ENCODE measurements at places on chromosomes 16 and 17.

GRCh38 chr16:79098907-79099306 is 501.6 kb downstream of the MAF start:
- no peak for DNase-seq

- DNase-seq: no peak
Measured at GRCh38 chr16:71923941-71924690, 28.8 kb downstream of the IST1 start.

DNA sequence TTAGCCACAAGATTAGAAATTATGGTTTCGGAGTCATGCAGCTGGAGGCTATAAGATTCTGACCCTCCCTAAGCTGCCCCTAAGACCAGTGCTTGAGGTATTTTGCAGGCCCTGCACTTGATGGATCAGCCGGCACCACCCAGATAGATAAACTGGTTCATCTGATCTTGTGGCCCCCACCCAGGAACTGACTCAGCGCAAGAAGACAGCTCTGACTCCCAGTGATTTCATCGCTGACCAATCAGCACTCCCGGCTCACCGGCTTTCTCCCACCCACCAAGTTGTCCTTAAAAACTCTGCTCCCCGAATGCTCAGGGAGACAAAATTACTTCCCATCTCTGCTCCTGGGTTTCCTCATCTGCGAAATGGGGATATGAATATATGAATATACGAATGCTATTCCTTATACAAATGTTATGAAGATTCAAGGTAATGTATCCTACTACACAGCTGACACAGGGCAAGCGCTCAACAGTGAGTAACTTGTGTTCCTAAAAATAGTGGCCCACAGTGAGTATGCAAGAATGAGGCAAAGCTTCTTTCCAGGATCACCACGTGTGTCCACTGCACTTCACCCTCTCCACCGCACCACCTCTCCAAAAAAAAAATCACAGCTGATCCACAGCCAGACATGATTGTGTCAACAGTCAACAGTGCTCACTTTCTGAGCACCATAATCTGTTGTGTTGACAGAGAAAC is 33.3 kb upstream of the C16orf82 start:
- no peak for DNase-seq

DNA sequence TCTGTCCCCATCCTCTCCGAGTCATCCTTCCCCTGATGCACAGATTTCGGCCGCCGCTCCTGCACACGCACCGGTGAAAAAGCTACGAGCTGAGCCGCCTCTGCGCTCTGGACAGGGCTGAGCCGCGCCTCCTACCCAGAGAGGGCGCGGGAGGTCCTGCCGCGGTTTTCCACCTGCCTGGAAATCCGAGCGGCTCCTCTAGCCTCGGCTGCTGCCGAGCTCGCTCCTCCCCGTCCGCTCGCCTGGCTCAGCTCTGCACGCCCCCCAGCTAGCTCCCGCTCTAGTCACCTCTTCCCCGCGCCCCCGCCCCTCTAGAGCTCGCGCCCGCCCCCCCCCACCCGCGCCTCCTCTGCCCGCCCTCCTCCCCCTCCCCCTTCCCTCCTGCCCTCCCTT is 198 bp upstream of the SHISA9 start:
- DNase-seq: no peak

DNA sequence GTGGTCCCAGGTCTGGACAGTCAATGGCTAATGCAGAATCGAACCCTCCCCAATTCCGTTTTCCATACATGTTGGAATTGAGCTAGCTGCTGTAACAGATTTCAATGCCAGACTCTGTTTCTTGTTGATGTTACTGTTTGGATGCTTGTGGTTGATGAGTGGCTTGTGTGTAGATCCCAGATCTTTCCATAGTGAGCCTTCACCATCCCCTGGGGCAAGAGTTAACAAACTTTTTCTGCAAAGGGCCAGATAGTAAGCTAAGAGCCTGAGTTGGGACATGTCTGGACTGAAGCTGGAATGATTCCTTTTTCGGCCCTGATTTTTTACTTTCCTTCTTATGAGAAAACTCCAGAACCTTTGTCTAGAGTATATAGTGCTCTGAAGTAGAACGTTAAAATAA is 296.3 kb downstream of the CPPED1 start:
- DNase-seq: no peak

- DNase-seq: no peak
Measured at GRCh38 chr17:82108038-82108437, 10.0 kb upstream of the FASN start.

- DNase-seq: no peak
Measured at GRCh38 chr17:80396157-80397033, 18.6 kb upstream of the ENDOV start.

GRCh38 chr17:8631554-8631877 is 991 bp upstream of the MYH10 start:
- DNase-seq: no peak

GRCh38 chr16:35146031-35146710 is 1686.8 kb downstream of the TP53TG3F start:
- DNase-seq: no peak

- no peak for DNase-seq
Measured at GRCh38 chr16:2150418-2151187, 2.2 kb downstream of the RAB26 start.

DNA sequence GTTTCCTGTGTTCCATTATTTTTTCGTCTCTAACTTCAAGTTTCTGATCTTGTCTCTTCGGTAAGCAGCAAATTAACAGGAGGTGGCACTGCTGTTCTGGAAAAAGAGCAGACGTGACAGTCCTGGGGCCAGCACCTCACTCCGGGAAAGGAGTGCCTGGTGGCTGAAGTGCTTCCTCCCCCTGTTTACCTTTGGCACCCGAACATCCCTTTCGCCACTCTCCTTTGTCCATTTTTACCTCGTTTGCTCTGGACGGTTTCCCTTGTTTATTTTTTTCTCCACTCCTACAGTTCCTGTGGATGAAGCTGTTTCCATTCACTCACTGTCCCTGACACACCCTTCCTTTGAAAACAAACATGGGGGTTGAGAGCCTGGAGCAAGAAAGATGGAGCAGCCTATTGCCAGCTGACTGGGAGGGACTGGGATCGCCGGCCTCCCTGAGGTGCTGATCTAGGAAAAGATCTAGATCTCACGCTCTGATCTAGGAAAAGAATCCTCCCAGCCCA is 12.6 kb downstream of the SAP30BP start:
- no peak for DNase-seq

GRCh38 chr17:74126179-74126900 is 77.1 kb upstream of the RPL38 start:
- DNase-seq: no peak

DNA sequence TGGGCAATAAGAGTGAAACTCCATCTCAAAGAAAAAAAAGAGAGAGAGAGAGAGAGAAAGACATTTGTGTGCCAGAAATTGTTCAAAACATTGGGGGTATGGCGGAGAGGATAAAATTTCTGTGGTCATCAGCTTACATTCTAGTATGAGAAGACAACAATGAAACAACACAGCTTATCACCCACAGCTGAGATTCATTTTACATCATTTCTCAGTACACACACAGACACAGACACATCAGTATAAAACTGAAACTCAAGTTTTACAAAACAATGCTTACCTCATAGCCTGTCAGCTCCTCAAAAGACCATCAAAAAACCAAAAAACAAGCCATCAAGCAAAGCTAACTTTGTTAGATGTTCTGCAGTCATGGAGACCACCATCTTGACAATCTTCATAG is 31.4 kb upstream of the CNEP1R1 start:
- DNase-seq: no peak

DNA sequence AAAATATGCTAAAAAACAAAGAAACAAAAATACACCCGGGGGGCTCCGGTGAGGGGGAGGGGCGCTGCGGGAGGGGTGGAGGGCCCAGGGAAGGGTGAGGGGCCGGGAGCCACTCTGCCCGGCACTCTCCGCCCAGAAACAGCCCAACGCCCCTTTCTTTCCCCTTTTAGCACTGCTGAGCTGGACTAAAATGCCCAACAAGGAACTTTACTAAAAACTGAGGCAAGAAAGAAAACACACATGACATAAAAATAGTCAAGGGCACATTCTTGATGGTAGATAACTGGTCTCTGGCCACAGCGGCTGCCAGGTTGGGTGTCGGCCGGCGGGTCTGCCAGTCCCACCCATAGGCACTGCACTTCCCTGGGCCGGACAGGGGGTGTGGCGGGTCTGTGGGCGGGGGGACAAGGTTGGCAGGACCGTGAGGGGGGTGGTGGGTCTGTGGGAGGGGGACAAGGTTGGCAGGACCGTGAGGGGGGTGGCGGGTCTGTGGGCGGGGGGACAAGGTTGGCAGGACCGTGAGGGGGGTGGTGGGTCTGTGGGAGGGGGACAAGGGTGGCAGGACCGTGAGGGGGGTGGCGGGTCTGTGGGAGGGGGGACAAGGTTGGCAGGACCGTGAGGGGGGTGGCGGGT is 20.9 kb downstream of the METRNL start:
- DNase-seq: no peak

DNA sequence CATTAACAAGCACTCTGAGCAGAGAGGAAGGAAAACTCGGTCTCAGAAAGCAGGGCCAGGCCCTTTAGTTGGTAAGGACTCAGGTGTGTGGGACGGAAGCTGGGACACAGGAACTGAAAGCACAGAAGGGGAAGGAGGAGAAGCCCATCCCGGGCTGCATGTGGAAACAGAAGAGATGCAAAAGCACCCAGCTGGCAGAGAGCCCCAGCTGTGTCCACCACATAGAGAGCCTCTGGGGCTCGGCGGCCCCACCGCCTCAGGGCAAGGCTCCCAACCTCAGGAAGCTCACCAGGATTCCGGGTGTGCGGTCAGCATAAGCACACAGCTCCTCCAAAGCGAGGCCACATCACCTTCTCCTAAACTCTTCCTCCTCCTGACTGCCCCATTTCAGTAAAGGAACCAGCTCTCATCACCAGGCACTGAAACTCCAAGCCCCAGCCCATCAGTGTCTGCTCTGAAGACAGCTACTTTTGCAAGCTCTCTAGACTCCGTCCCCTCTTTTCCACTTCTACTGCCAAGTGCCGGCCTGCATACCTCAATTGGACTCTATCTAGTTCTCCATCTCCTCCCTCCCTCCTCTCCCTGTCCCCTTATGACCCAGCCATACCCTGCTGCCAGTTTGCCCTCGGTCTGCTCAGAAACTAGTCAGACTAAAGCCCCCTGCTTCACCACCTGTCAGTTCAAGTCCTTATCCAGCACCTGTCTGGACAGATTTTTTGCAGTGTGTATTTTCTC is 6.0 kb downstream of the ST3GAL2 start:
- no peak for DNase-seq

DNA sequence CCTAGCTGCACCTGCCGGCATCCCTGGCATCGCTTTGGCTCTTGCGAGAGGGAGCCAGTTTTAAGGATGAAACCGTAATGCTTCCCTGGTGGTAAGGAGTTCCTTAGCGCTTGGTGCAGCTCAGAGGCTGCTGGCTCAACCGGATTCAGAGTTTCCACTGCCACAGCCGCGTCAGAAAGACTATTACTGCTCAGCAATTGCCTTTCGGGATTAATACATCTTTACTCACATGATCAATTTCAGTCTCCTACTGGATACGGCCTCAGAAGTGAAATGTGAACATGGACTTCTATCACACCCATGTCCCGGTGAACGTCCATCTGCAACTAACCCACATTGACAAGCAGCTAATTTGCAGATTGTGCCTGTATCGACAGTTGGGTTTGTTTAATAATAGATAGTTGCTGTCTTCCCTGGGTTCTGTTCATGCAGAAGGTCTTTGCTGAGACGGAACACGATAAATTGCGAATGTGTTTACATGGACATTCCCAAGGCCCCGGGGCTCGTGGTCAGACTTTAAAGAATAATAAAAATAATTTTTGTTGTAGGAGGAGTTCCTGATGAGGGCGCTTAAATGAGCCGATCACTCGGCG is 175.4 kb downstream of the ENGASE start:
- no peak for DNase-seq

DNA sequence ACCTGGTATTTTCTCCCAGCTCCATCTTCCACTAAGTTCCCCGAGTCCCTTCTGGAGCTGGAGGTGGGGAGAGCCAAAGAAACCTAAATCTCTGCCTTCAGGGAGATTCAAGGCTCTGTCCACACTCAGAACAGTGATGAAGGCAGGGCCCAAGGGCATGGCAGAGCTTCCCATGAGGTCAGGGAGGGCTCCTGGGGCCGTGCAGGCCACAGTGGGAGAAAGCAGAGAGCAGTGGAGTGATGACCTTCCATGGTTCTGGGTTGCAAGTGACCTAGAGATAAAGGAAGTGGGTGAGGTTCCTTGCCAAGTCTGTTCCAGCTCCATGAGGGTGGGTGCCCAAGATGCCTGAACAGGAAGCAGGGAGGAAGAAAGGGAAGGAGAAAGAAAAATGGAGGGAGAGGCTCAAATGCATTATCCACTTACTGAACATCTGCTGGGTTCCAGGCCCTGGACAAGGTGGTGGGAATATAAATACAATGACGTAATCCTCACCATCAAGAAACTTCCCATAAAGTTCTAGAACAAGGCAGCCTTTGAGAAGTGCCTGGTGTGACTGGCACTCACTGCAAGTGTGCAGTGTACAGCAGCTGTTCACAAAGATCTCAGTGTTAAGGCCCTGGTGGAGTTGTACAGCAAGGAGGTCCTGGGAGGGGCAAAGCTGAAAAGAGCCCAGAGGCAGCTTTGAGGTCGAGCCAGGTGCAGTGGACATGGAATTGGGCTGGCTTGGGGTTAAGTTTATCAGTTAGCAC is 13.3 kb downstream of the TBKBP1 start:
- DNase-seq: no peak

- no peak for DNase-seq
Measured at GRCh38 chr17:80382956-80383355, 32.0 kb upstream of the ENDOV start.

- no peak for DNase-seq
Measured at GRCh38 chr16:51556694-51557340, 405.7 kb upstream of the SALL1 start.

DNA sequence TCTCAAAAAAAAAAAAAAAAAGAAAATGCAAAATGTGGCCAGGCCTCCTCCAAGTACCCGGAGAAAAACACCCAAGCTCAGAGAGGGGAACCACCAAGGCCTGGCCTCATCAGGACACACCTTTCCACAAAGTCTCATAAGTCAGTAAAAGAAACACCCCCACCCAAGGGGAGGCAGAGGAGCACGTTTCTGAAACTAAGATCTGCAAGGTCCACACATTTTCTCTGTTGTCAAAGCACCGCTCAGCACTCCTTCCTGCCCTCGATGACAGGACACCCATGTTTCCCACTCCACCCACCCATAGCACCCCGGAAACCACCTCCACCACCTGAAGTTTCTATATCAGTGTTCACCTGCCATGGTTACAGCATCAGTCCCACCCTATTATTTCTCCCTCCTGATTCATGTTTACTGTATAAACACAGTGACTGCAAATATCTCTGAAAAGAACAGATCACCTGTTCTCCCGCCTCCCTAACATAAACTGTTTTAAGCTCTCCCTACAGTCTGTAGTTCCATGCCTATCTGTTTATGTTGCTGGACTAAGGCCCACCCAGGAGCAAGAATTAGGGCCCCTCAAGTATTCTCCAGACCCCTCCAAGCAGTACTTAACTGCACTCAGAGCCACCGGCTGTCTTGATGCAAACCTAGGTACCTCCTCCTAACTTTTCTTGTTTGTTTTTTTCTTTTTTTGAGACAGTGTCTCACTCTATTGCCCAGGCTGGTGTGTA is 2.0 kb downstream of the CORO7 start:
- DNase-seq: no peak
